HAP-1 (cell line): ENCODE measurements at places on chromosomes 1 and 21.
A peak's percentile ranks its signal among the peaks of the same experiment; 100 is the strongest.

GRCh38 chr1:218383051-218383450 lies 37.9 kb downstream of the TGFB2 start:
- no peak for DNase-seq

GRCh38 chr1:2477791-2478499 lies 1.9 kb downstream of the PLCH2 start:
- no peak for DNase-seq

DNA sequence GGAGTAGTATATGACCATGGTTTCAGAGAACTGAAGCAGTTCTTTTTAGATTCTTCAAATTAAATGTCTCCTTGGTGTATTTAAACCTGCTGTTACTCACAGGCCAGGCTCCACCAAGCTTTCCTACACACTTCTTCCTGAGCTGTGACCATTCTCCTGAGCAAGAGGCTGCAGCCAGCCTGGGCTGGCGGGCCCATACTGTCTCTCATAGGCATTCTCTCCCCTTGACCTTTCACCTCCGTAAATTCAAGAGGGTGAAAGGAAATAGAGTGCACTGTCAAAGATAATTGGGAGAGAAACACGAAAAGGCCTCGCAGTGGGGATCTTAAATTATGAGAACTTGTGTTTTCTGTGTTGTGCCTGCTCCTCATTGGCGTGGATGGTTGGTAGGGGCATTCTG lies 2.3 kb downstream of the ARF1 start:
- DNase-seq: no peak

GRCh38 chr1:183634429-183635065 lies 1.0 kb downstream of the ARPC5 start:
- DNase-seq: no peak

- no peak for DNase-seq
Measured at GRCh38 chr1:161115132-161115711, 2.6 kb downstream of the PFDN2 start.

DNA sequence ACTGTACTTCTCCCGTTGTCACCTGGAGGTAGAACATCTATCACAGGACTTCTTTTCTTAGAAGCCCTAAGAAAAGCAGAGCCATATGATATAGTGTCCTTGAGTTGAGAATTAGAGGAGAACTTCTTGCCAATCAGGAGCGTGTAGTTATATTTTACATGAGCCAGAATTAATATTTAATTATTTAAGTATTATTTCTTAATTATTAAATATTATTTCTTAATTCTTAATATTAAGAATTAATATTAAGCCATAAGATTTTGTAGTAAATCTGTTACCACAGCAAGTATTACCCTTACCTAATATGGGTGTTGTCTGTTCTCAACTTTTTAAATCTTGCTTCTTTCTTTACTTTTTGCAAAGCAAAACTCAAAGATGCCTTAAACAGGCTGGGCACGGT lies 10.2 kb upstream of the APCS start:
- DNase-seq: no peak

DNA sequence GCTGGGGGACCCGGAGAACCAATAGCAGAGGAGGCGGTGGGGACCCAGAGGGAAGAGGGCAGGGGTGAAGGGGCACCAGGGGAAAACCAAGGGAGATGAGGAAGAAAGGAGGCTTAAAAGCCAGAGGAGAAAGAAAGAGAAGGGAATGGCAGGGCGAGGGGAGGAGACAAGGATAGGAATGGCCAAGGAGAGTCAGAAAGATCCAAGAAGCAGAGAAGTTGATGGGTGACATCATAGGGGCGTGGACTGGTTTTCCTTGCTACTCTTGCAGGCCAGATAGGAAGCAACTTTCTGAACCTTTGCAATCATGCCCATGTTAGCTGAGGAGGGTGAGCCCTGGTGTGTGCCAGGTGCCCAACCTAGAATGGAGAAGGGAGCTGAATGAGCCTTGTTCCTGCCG lies 5.4 kb downstream of the NPR1 start:
- no peak for DNase-seq

- DNase-seq: no peak
Measured at GRCh38 chr1:5725406-5725805, 266.8 kb downstream of the NPHP4 start.

DNA sequence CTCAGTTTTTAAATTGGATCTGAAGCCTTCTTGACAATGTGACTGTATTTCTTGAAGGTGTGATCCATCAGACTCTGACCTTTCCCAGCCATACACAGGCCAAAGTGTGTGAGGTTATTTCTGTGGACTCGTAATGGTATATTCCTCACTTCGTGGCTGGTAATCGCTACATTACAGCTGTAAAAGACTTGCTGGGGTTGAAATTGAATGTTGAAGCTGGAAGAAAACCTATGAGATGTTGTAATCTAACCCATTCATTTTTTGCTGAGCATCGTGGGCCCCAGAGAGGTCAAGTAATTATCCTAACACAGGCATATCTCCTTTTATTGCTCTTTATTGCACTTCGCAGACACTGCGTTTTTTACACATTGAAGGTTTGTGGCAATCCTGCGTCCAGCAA lies 405.6 kb upstream of the ZP4 start:
- no peak for DNase-seq

- DNase-seq: no peak
Measured at GRCh38 chr21:37532868-37533780, 166.6 kb downstream of the DYRK1A start.

DNA sequence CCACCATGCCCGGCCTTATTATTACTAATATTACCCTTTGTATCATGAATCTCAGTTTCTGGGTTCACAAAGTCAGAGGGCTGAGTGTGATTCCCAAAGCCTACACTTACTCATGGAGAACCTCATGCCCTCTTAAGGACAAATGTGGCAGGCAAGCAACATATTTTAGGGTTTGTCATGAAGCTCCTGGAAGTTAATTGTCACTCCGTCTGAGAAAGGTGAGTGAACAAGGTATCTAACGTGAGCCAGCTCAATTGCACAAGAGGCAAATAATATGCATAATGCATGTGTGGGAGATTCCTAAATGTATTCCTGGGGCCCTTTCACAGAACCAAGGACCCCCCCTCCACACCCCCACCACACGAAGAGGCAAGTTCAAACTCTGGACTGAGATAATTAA lies 10.1 kb upstream of the TIAM1 start:
- no peak for DNase-seq

DNA sequence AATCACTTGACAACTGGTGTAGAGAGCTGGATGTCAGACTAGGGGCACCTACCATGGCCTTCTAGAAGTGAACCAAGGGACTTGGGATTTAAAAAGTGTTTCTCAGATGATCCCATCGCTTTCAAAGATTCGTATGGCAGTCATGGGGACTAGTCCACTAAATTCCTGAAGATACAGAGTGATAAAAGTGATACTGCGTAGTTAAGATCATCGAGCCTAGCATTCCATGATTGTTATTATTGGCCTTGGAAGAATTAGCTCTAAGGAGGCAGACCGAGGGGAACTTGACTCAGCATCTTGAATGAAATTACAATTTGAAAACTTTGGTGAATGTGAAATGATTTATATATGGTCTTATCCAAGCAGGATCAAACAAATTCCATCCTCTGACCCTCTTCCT lies 1.3 kb upstream of the CHIA start:
- DNase-seq: no peak

- no peak for DNase-seq
Measured at GRCh38 chr1:229138058-229138457, 132.9 kb upstream of the RAB4A start.

DNA sequence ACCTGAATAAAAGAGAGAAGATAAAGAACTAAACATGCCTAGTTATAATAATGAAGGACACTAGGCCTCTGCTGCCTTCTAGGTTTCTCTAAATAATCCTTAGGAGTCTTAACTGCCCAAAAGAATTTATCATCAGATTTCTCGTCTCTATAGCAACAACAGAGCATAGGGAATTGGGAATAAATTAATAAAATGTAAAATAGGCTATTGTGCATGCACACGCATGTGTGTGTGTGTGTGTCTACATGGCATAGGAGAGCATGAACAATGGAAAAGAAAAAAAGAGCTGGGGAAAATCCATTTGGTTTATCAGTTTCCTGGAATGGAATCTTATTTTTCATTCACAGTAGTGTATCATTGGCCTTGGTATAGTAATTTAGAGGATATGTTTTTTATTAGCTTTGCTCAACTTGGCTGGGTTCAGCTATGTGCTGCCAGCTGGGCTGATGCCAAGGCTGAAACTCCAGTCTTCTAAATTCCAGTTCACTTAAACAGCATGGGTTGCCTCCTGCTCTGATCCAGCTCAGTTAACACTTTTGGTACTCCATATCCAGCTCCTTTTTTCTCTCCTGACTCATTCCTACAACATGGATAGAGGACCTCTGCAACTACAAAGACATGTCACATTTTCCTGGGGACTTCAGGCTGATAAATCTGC lies 80.6 kb upstream of the SLFNL1 start:
- DNase-seq: no peak

DNA sequence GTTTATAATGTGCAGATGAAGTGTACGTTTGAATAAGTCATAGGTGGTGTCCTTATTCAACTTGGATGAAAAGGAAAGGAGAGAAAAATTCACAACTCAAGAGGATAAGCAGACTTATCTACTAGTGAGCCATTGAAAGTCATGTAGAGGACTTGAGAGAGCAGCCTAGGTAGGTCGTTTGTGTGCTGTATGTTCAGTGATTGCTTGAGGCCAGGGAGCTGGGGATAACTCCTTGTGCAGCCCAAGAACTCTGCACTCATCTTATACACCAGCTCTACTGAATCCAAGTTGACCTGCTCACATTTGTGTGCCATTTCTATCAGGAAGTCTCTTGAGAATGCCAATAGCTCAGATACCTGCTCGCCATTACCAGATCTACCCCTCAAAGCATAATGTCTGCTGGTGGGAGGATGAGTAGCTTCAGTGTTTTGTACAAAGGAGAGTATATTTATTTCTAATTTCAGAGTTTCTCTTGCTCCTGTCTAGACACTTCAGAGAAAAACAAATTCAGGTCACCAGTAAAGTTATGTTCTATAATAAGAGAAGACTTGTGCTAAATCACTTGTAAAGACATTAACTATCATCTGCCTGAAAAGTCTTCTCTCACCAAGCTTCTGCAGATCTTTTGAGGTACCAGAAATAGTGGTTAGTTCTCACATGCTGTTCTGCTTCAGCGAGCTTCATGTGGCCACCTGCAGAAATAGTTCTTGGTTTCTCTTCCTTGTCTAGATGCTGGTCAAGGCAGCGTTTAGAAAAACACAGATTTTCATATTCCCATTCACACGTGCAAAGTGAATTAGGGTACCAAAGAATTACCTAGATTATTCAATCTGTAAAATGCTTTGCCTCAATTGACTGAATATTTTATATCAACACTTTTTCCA lies 10.8 kb downstream of the S1PR1 start:
- no peak for DNase-seq

DNA sequence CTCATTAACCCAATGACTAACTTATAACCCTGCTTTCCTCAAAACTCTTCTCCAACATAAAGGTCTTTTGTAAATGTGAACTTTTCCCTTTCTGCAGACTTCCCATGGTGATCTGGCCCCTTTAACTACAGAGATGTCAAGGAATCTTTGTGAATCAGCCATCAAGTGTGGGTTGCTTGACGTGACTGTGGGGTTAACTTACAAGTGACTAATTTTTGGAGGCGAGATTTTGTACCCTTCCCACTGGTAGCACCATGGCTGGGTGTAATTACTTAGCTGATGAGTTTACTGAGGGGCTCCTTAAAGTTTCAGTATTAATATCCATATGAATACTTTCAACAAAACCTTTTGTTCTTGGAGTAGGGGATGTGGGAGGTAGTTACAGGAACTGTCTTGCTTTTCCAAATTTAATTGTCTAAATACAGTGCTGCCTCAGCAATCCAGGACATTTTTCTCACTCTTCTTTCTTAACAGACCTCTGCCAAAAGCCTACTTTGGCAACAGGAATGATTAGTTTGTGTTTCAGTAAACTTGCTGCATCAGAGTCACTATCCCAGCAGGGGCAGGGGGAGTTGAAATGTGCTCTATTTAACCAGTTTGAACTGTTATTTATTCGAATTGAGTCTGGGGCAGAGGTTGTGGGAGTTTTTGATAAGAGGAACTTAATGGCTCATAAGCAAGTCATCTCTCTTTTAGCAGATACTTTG lies 217.3 kb upstream of the FGGY start:
- DNase-seq: peak; percentile 15

GRCh38 chr1:7220007-7220406 lies 434.8 kb downstream of the CAMTA1 start:
- DNase-seq: no peak

- no peak for DNase-seq
Measured at GRCh38 chr1:232306269-232306961, 323.5 kb downstream of the SIPA1L2 start.

- DNase-seq: no peak
Measured at GRCh38 chr1:219427989-219428388, 184.9 kb downstream of the ZC3H11B start.

DNA sequence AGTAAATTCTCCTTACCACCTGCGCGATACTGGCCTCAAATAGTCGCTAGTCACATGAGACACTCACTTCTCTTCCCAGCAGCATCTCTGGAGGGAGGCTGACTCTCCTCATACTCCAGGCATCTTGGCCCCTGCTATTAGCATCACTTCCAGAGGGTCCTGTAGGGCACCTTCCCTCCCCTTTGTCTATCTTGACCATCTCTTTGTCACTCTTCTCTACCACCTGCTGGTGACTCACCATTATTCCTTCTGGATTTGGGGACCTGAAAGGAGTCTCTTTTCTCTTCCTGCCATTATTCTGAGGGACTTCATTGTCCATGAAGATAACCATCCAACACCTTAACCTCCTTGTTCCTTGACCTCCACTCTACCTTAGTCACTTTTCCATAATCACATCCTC lies 31.7 kb upstream of the GPR37L1 start:
- no peak for DNase-seq

- DNase-seq: no peak
Measured at GRCh38 chr21:33951276-33952178, 35.9 kb upstream of the ATP5PO start.

DNA sequence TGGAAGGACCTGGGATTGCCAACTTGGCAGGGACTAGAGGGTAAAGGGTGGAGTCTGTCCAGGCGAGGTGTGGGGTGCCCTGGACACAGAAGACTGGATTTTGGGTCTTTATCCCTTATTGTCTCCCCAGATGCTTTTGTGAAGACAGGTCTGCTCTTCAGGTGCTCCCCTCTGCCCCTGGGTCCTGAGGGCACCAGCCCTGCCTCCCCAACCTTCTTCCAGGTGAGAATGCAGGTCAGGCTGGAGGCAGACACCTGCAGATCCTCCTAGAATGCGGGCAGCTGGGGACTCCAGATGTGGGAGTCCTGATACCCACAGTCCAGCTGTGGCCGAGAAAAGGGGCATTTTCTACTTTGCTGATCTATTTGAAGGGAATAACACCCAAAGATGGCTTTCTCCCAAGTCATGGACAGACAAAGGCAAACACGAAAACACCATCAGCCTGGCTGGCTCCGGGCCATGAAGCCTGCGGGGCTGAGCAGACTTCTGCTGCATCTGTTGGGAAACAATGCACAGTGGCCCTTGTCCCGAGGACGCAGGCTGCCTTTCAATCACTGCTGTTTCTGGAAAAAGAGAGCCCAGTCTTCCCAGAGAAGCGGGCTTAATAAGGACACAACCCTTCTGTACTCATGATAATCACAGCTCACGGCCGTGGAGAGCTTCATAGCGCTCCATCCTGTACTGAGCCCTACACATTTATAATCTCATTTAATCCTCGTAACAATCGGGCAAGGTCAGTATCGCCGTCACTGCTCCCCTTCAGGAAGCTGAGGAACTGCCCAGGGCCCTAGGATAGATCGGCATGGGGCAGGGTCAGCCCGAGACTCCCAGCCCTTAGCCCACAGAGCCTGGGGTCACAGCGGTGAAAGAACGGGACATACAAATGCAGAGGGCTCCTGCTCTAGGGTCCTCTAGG lies 62.0 kb upstream of the ABCG1 start:
- DNase-seq: no peak
